ENCODE measurements at places on chromosomes 6 and 20.

GRCh38 chr6:6590530-6590929, 2.0 kb downstream of the LY86 start:
- no peak for DNase-seq

DNA sequence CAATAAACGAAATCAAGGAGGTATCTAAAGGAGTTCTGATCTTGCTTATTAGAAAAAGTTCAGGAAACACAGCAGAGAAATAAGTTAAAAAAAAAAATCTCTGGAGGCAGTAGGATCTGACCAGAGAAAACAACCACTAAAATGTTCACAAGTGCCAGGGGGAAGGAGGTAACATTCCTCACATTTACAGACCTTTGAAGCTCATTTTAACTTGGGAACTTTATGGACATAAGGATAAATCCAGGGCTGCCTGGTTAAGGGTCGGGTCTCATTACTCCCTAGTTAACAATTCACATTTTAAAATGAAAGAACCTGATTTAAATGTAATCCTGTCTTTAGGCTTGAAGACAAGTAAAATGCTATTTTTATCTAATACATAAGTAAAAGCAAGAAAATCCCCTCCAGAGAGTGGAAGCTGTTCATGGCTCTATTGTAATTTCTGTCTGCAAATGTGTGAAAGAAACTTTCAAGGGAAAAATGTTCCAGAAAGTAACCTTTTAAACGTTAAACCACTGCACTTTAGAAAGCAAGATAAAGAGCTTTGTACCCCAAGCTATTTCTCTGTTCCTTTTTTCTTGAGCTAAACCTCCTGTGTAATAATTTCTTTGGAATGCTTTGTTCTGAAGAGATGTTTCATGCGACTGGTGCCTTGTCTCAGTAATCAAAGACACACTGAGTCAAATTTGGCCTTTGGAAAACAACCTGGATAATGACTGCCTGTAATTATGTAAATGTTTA, 38.2 kb downstream of the MYLIP start:
- no peak for DNase-seq

DNA sequence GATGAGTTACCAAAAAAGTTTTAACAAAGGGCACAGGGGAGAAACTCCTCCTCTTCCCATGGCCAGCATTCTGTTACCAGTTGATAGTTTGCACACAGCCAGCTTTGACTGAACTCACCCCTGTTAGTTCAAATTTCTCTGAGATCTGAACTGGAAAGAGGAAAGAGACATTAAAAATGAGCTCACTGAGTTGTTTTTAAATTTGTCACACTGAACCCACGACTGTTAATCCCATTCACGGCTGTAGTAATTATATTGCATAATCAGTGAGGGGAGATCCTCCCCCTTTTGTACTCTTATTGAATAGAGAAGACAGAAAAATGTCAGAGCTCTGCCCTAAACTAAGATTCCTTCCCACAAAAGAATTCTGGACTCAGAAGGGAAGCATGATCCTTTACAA, 17.5 kb upstream of the DSP start:
- DNase-seq, result no peak

DNA sequence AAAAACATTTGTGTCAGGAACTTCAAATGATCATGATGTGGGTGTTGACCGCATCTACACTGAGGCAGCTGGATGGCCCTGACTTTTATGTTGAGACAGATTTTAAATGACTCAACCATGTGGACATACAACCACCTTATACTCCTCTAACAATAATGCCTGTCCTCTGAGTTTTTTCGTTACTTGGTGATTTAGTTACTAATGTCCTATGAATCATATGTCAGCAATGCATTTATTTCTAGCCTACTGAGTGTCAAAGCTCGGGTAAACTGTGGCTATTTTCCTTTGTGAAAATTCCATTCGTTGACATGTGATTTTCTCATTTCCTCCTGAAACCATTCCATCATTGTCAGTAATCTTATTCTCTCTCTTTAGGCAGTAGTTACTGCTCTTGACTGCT, 38.9 kb upstream of the NKX2-4 start:
- no peak for DNase-seq

- no peak for DNase-seq
These were observed 264.2 kb downstream of the THBS2 start for GRCh38 chr6:168989421-168989820.

- DNase-seq, result no peak
These were observed 190.1 kb downstream of the SCP2D1 start for GRCh38 chr20:19003366-19004336.

DNA sequence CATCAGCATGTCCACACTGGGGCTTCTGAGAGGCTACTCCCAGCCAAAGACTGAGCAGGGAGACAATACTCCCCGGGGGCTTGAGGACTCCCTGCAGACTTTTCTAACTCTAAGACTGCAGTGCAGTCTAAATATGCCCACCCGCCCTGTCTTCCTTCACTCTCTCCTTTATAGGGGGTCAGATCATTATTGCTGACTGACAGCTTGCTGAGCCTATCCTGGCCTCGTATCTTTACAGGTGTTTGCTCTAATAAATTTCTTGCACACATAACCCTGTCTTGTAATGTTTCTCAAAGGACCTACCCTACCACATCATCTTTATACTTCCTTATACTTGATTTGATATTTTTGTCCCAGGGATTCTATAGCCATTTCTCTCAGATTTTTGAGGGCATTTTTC, 39.4 kb upstream of the MOCS1 start:
- DNase-seq, result no peak

DNA sequence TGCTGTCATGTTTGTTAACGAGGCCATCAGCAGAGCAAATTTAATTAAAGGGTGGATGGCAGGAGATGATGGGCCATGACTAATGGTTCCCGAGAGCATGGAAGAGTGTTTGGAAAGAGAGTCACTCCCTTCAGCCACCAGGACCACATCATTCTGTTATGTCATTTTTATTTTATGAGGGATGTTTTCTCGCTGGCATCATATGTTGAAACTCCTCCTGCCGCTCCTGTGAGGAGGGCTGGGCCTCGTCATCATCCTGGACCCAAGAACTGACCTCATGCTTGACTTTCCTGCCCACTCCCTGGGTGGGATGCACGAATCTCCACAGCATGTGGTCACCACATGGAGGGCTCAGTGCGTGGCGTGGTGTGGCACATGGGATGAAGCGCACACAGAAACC, 86.4 kb upstream of the FRMD1 start:
- DNase-seq, result no peak

DNA sequence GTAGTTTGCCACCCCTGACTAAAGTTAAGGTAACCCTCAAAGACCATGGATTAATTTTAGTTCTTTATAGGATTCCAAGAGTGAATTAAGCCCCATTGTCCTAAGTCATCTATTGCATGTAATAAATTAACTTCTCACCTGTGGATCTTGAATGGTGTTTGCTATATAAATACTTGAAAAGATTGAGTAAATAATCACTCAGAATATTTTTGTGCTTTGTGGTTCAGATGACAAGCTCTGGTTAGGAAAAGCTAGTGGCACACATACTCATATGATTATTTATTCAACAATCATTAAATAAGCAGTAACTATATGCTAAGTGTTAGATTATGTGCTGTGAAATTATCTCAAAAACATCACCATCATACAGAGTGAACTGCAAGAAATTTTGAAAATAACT, 203.2 kb downstream of the OGFRL1 start:
- DNase-seq, result no peak

DNA sequence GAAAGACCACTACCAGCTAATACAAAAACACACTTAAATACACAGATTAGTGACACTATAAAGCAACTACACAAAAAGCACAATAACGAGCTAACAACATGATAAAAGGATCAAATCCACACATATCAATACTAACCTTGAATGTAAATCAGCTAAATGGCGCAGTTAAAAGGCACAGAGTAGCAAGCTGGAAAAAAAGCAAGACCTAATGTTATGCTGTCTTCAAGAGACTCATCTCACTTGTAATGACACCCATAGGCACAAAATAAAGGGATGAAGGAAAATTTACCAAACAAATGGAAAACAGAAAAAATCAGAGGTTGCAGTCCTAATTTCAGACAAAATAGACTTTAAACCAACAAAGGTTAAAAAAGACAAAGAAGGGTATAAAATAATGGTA, 86.3 kb downstream of the NUS1 start:
- no peak for DNase-seq

GRCh38 chr6:107075951-107076381, 39.3 kb downstream of the BEND3 start:
- DNase-seq, result peak; percentile 10

DNA sequence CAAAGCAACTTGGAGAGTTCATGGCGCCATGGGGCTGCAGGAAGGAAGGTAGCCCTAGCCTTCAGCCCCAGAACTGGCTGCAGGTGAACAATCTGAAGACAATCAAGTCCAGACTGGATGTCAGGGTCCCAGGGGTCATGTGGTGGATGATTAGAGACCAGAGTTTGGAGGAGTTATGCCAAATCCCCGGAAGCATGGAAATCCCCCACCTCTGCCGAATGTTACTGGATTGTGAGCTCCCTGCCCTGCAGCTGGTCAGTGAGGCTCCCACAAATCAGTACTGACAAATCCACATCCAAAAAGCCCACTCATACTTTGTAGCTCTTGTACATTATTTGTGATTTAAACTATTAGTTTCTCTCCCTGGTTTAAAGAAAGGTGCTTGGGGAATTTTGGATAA, 21.3 kb upstream of the CD93 start:
- DNase-seq, result no peak

DNA sequence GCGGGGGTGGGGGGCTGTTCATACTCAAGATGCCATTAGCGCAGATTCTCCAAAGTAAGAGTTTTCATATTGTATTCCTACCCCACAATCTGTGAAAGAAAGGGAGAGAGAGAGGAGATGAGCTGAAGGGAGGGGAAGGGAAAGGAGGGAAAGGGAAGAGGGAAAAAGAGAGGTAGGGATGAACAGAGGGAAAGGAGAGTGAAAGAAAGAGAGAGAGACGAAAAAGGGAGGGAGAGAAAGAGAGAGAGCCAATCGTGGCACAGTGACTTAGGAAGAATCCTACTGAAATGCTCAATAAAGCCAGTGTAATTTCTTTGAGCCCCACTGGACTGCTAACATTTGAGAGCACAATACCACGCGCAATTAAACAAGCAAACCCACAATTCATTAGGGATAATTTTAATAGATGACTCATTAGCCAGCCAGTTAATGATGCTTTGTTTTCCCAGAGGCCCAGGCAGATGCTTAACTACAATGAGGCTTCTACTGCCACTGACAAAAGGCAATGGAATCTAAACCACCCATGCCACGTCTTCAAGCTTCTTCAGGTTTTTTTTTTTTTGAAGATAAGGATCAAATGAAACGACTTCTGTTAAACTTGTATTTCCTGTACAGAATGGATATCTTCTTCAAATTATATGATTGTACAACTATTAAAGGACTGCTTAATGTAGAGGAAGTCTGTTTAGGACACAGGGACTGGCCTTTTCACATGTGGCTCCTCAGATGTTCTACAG, 306.8 kb downstream of the FOXC1 start:
- no peak for DNase-seq

- DNase-seq, result no peak
These were observed 50.8 kb downstream of the SNX9 start for GRCh38 chr6:157873735-157874344.

DNA sequence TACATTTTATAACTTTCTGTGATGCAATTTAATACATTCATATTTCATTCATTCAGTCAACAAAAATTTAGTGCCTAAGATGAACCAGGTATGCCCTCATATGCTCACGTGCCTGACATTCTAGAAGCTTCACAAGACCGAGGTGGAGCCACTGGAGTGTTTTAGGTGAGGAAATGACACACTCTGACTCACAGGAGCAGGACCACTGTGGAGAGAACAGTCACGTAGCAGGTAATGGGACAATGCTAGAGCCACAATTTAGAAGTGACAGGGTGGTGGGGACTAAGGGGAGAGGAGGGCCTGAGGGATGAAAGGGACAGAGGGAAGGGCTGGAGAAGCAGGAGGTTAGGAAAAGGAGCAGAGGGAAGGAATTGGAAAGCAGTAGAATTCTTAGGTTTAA, 17.6 kb upstream of the HLA-A start:
- DNase-seq, result no peak

DNA sequence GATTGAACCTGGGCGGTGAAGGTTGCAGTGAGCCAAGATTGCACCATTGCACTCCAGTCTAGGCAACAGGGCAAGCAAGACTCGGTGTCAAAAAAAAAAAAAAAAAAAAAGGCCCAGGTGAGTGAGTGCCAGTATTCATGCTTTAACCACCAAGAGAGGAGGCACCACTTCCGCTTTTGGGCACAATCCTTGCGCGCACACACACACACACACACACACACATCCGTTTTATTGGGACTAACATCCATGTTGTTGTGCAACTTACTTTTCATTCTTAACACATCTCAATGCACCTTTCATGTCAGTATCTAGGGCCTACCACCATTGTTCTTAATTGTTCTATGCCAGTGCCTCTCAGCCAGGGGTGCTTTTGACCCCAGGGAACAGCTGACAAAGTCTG, 263.0 kb downstream of the CDC5L start:
- DNase-seq, result no peak

DNA sequence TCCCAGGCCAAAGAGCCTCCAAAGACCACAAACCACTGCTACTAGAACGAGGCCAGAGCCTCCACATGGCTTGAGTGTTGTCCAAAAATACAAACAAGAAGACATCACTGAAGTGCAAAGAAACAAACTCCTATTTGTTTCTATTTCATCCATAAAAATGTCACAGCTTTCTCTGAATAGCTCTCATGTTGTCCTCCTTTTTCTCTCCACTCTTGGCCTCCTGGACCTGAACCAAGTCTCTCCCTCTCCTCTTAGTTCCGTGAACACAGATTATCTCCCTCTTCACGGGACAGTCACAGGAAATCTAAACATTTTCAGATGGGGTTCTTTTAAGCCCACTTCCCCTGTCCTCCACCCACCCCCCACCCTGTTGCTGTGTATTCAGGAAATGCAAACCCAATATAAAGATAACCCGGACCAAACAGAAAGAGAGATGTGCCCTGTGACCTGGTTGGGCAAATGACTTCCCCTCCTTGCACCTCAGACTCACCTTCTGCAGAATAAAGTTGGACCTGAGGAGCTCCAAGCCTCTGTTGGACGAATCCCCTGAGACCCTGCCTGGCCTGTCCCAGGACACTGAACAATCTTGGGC, 75.8 kb upstream of the MRPS10 start:
- DNase-seq, result no peak

GRCh38 chr6:135291288-135292076, 110.4 kb downstream of the MYB start:
- peak; percentile 15 for DNase-seq

DNA sequence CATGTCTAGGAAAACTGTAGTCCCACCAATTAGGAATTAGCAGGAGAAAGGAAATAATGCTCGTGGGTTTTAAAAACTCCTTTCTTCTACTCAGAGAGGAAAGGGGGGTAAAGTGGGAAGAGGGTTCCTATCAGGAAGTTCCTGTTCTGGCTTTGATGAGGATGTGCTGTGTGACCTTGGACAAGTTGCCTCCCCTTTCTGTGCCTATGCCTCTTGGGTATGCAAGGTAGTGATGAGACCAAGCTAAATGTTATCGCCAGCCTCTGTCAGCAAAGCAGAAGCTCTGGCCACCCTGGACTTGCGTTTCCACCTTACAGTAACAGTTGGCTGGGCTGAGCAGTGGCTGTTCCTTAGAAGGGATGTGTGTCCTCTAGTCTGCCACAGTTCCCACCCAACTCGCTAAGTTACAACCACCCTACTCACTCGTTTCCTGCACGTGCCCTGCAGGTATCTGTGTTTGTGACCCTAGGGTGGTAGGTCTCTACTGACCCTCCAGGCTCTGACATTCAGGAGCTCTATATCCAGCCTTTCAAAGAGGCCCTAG, 110.0 kb downstream of the PREX1 start:
- DNase-seq, result no peak
